Right cardiac atrium (tissue), 5 donors: ENCODE measurements at places on chromosomes 1 and 21.

DNA sequence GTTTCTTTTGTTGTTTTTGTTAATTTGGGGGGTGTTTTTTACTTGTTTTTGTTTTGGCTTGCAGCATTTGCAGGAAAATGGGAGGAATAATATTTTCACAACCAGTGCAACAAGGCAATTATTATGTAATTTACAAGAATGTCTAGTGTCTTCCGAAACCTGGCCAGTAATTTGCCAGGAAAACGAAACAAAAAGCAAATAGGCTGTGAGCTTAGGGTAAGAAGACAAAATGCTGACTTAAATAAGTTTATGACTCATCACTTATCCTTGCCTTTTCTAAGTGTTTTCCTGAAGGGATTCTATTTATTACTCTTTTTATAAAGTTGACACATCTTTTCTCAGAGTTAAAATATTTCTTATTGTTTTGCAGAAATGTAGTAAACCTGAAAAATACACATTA is 49.8 kb downstream of the KCNT2 start:
- no peak for DNase-seq

DNA sequence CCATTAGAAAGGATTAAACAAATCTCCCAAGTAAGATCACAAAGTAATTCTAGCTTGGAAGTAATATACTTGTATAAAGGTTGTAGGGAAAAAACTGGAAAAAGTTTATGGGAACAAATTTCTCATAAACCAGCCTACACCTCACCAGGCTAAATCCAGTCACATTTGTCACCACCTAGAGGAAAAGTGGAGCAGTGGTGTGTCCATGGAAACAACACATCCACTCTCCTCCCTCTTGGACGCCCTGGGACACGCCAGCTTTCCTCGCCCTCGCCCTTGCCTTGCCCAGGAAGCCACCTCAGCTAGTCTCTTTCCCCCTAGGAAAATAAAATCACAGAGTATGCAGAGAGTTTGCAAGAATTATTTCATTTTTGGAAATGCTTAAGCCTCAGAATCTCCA is 2.2 kb downstream of the PALMD start:
- peak; percentile 86 for DNase-seq

- DNase-seq = no peak
Observed at GRCh38 chr21:27372381-27372780, 405.5 kb upstream of the ADAMTS5 start.

DNA sequence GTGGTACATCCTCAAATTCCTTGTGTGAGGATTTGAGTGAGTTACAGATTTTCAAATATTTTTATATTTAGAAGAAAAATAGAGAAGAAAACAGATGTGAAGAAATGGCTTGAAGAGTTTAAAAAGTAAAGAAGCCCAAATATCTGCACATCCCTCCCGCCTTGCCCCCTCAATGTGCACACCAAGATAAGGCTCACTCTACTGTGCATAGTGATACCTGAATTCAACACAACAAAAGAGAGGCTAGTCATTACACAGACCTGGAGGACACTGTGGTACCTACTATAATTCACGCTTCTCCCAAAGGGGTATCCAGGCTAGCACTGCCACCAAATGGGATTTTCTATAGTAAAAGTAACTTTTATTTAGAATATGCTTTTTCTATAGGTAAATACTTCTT is 44.0 kb upstream of the SYT2 start:
- DNase-seq = no peak

DNA sequence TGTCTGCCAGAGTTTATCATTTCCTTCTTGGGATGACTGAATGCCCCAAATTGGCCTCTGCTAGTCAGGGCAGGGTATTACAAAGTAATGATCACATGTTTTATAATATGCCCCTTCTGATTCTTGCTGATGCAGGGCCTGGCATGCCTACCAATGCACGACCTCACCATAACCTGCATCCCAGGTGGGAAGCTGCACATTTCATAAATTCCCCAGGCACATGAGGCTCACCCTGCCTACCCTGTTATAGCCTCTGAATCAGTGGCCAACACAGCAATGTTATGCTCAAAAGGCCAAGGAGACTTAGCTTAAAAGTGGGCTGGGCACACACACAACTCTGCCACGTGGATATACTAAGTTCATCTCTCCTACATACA is 28.0 kb upstream of the XPR1 start:
- DNase-seq = no peak

DNA sequence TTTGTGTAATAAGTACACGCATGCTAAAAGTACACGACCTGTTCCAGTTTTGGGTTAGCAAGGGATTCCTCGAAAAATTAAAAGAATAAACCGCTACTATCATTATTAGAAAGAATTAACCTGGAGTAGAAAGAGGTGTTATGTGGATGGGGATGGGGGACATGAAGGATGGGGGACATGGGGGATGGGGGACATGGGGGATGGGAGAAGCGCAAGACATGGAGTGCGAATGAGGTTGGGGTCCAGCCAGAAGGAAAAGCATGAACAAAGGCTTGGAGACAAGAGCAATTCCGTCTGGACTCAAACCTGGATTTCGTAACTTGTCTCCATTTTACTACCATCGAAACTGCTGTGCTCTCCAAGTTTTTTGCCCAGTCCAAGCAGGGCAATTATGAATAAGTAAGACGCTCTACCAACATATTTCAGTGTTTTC is 591 bp upstream of the KDM1A start:
- DNase-seq = no peak

- DNase-seq = no peak
Observed at GRCh38 chr1:84703431-84703830, 13.2 kb upstream of the SSX2IP start.

- no peak for DNase-seq
Observed at GRCh38 chr1:234405676-234406075, 32.4 kb downstream of the COA6 start.

DNA sequence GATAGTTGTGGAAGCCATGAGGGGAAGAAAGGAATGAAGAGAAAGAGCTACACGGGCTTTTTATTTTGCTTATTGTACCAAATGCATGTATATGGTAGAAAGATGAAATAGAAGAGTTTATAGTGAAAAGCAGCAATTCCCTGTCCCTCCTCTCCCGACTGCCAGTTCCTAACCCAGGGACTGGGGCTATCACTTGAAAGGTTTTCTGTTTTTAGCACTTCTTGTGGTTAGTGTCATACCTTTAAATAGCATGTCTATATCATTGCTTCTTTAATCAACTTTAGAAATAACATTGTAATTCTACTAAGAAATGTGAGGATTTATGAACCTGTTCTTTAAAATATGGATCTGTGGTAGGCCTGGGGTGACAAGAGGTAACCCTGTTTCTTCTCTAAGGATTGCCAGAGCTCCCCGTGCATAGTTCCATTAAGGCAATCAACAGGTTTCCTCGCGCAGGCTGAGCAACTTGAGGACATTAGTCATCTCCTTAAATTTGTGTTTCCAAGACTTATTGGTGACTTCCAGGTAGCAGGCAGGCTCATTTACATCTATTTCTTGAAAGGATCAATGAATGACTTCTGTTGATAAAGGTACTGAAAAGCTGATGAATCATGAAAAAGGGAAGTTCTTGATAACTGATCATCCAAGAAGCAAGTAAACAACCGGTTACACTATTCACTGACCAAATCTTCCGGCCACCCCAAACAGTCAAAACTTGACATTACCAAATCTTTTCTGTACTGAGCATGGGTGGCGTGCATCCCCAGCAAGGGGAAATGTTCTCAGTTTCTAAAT is 37.8 kb upstream of the S1PR1 start:
- DNase-seq = no peak

DNA sequence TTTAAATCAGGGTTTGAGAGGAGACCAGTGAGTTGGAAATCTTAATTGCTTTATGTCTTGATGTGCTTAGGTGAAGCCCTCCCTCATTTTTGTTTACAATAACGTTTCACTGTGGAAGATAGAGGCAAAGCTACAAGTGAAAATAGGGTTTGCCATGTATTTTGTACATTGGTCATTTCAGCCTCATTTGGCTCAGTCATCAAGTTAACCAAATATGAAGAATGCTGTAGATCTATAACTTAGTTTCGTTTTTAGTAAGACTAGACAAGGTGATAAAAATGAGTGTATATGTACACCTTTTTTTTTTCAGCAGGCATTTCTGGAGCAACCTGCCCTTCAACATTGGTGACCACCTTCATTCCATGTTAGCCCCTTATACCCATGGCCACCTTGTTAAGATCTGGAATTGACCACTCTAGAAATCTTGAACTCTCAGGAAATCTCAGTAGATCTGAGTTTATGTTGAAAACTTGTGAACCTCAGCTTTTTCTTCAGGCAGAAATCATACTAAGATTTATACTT is 2.9 kb downstream of the NFYC start:
- DNase-seq = no peak

GRCh38 chr1:5938101-5938646 is 54.1 kb downstream of the NPHP4 start:
- DNase-seq = no peak

DNA sequence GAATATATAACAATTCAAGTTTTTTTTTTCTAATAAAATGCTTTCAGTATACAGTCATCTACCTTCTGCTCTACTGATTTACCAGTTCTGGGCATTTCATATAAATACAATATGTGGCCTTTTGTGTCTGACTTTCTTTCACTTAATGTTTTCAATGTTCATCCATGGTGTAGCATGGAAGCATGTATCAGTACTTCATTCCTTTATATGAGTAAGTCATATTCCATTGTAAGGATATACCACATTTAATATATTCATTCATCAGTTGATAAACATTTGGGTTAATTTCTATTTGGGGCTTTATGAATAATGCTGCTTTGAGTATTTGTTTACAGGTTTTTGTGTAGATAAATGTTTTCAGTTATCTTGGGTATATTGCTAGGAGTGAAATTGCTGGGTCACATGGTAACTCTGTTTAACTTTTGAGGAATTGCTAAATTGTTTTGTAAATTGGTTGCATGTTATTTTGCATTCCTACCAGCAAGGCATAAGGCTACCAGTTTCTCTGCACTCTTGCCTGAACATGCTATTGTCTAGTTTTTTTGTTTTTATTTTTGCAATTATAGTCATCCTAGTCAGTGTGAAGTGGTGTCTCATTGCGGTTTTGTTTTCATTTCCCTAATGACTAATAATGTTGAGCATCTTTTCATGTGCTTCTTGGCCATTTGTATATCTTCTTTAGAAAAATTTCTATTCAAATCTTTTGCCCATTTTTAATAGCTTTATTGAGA is 206.1 kb downstream of the TM2D1 start:
- no peak for DNase-seq

- no peak for DNase-seq
Observed at GRCh38 chr21:15526798-15527197, 203.0 kb upstream of the USP25 start.

- DNase-seq = no peak
Observed at GRCh38 chr1:216750031-216750627, 26.9 kb upstream of the ESRRG start.

GRCh38 chr1:39394059-39394458 is 97.4 kb upstream of the BMP8A start:
- no peak for DNase-seq

DNA sequence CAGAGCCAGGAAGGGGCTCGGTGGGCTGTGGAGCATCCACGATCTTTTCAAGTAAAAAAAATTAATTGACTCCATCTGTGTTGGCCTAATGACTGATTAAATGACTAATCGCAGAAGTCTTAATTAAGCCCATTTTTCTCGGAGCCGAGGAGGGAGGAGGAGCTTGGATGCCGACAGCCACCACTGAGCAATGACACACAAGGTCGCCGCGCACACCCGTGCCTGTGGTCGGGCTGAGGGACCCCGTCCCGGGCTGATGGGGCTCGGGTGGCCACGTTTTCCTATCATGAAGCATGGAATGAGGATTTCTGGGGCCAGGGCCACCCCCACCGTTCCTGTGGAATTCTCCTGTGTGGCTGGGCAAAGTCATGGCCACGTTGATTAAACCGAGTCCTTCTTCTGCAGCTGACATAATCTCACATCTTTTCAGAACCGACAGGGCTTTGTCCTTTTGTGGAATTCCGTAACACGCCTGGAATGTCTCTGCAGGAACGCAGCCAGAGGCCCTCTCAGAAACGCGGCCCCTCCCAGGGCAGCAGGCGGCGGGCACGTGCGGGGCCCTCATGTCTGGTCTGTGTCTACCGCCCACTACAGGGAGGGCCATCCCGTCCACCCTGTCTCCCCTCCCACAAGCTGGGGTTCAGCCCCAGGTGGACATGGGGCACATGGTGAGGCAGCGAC is 60.7 kb downstream of the MORN1 start:
- DNase-seq = peak; percentile 90

- DNase-seq = no peak
Observed at GRCh38 chr1:245263529-245264095, 108.8 kb downstream of the KIF26B start.

DNA sequence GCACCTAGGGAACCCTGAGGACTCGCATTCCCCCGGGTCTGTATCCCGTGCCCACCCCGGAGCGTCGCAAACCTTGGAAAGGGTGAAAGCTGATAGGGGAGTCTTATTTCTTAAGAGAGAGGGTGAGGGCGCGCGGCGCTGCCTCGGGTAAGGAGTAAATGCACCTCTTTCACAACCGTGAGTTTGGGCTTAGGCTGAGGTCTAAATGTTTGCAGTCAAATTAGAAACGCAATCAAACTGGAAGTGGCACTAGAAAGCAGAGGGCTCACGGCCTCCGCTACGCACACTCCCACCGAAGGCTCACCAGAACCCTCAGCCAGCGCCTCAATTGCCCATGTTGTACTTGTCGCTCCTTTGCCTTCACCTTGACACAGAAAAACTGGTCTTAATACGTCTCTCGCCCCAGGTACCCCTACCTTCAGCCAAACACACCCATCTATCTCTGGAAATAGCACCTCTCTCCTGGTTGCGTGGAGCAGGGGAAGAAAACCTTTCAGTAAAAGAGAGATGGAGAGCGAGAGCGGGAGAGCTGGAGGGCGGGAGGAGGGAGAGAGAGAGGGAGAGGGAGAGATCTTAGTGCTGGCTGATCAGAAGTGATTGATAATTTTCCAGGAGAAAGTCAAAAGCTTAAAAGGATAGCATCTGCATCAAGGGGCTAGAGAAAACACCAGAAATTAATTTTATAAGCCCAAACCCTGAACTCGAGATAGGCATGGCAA is 1.7 kb upstream of the HLX start:
- DNase-seq = no peak

- DNase-seq = peak; percentile 45
Observed at GRCh38 chr21:42830456-42831455, 48.6 kb downstream of the WDR4 start.

GRCh38 chr1:174032671-174033222 is 10.6 kb upstream of the RC3H1 start:
- no peak for DNase-seq

GRCh38 chr1:29417147-29417858 is 181.0 kb downstream of the PTPRU start:
- DNase-seq = peak; percentile 69
